ENCODE measurements at places on chromosomes 11 and 22. TPM values are rescaled to one million over a fixed set of nuclear protein-coding genes. Genes with fewer than 3 reads are reported as not detected.

PRAME gene
- total RNA-seq, result 58.4 TPM

MORC2 gene
- 19.5 TPM for total RNA-seq

FOLR3 gene
- not detected for total RNA-seq

UVRAG gene
- total RNA-seq, result 6.9 TPM

LPXN gene
- 0.46 TPM for total RNA-seq

HINFP gene
- 7.7 TPM for total RNA-seq

BCO2 gene
- total RNA-seq, result 8.1 TPM

ANGPTL5 gene
- total RNA-seq, result not detected

LMO2 gene
- not detected for total RNA-seq

MMP3 gene
- total RNA-seq, result not detected

VPREB3 gene
- not detected for total RNA-seq

SORL1 gene
- 15.1 TPM for total RNA-seq

TRIM29 gene
- 0.41 TPM for total RNA-seq

UBQLN3 gene
- not detected for total RNA-seq

POU2AF3 gene
- total RNA-seq, result not detected

CCDC89 gene
- total RNA-seq, result not detected

TMPRSS13 gene
- not detected for total RNA-seq

PTGDR2 gene
- total RNA-seq, result not detected

CNGA4 gene
- not detected for total RNA-seq

Data from Caki2 (cell line).